ENCODE measurements at places on chromosomes 6 and 20.
A peak's percentile ranks its signal among the peaks of the same experiment; 100 is the strongest.

GRCh38 chr6:714100-714499 is 21.2 kb upstream of the EXOC2 start:
- DNase-seq = no peak

DNA sequence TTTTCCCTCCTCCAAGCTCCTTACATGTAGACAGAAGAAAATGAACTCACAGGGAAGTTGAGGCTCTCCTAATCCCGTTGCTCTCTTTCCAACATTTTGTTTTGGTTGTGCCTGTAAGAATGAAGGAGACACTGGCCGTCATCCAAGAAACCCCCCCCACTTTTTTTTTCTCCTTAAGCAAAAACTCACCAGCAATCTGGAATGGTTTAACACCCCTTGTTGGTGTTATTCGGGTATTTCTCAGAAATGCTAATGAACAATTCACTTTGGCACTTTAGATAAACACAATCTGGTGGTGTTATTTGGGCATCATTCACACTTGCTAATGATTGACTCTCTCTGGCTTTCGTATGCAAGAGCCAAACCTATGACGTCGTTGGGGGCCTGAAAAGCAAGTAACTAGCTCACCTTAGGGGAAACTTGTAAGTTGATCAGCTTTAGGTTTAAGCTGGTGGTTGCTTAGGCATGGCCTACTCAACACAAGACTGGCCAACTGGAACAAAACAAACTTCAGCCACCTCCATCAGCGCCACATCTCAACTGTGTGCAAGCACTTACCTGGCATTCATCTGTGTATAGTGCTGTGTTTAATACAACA is 24.3 kb upstream of the OLIG3 start:
- DNase-seq = no peak

DNA sequence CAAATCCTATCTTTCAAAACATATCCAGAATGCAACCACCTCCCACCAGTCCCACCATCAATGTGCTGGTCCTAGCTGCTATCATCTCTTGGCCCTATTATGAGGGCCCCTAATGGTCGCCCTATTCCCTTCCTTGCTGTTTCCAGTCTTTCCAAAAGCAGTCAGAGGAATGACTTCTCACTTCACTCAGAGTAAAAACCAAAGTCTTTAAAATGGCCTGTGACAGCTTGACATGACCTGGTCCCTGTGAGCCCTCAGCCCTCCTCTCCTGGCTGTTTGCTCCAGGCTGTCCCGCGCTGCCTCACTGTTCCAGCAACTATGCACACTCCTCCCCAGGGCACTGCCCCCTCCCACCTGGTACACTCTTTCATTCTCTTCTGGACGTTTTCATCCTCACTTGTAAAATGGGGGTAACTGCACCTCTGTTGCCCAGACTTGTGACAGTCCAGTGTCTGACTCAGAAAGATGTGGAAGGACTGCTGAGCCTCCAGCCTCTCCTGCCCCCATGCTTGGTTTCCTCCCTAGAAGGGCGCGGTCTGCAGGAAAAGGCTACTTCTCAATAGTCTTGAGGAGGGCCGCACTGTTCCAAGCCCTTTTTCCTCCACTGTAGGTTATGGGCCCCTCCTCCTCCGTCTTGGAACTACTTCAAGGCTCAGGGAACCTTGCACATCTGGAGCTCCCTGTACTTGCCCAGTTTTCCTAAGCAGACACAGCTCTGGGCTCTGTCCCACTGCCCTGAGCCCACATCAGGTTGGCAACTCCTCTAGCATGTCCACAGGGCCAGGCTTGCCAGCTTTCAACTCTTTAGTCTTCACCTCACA is 64.7 kb downstream of the MYH7B start:
- DNase-seq = no peak

DNA sequence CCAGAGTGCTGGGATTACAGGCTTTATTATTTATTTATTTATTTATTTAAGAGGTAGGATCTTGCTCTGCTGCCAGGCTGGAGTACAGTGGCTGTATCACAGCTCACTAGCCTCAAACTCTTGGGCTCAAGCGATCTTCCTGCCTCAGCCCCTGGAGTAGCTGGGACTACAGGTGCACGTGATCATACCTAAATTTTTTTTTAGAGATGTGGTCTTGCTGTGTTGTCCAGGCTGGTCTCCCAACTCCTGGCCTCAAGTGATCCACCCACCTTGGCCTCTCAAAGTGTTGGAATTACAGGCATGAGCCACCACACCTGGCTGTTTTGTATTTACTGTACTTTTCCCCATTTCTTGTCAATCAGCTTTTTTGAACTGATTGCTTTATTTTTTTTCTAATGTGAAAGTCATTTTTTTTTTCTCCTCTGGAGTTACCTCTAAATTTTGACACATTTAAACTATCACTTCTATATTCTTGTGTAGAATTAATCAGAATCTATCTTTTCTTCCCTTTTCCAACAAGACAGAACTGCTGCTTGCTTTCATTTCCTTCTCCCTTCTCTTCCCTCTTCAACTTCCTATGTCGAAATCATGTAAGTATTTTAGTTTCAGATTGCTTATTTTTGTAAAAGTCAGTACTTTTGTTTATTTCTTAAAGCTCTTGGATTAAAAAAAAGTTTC is 12.0 kb downstream of the PANK2 start:
- no peak for DNase-seq

DNA sequence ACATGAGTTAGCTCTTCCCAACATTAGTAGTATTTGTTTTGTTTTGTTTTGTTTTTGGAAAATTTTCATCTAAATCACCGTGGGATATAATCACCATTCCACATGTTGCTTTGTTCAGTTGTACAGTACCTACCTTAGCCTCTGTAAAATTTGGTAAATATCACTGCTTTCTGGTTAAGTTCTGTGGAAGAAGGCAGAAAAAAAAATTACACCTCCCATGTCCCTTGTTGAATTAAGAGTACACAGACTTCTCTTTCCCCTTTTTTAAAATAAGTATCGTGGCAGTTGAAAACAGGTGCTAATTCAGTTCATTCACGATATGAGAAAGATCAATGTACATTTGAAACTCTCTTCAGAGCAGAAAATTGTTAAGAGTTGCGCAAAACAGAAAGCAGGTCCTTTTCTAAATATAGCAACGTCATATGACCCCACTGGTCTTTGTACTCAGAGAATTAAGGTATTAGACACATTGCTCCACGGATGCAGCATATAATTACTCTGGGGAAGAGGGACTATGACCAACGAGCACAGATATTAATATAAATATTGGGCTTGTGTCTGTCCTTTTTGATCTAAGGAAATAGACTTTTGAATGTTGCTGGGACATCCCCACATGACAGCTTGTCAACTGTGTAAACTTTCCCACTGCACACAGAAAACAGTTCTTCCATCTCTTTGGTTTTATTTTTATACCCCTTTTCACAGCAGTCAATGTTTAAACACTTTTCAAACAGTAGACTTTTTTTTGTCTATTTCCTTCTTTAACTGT is 58.6 kb upstream of the ZNF217 start:
- no peak for DNase-seq

DNA sequence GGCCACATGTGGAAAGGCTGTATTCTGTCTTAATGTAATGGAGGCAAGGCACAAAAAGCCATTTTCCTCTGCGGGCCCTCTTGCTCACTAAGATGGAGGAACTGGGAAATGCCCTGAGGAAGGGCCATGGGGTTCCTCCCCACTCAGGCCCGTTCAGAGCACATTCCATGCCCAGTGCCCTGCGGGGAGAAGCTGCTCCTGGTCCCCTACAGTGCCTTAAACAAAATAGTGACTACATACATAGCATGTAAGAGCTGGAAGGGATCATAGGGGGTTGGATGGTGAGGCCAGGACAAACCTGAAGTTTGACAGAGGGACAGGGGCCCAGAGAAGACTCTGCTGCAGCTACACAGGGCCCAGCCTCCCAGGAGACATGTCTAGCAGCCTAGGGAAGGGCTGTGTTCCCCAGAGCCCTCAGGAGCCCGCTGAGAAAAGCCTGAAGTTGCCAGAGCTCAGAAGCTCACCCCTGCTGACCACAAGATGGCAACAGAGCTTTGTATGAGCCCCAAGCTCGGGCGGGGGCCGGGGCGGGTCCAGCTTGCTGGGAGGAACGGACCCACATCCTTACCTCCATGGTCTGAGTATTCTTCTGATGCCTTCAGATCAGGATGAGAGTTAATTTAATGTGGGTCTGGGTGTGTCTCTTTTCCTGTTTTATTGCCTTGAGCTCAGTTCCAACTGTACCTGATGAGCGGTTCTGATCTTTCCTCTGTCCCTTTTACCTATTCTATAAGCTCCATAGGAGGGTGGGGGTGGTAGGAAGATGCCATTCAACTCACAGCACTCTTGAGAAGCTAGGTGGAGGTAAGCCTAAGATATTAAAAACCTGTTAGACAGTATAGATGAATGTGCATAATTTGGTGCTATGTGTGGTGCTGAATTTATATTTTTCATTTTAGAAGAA is 242.9 kb downstream of the CDC5L start:
- peak; percentile 53 for DNase-seq

- DNase-seq = no peak
Measured at GRCh38 chr6:114830515-114830914, 487.7 kb upstream of the HS3ST5 start.

DNA sequence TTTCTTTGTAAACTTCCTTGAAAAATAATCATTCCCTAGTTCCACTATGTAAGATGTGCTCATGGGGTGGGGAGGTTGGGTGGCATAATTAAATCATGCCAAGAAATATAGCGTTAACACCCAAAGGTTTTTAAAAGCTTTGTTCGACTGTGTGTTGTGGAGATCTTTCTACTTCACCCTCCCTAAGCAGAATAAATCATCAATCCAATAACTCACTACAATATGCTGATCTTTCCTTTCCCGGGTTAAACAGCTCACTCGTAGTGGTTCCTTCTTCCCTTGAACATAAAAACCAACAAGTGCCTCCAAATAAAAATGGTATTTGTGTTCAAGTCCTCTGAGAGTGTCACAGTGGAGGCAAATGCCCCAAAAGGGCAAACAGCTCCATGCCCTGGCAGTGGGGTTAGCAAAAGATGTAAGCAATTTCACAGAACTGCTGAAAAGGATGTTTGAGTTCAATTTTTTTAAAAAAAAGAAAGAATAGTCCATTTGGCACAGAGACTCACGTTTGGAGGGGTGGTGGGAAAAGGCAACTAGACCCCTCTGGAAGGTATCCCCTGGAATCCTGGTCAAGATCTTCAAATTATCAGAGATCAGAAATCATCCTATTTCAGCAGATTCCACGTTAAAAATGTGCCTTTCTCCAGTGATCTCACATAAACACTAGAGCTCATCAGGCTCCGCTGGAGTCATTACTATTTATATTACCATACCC is 99.1 kb downstream of the TFAP2A start:
- DNase-seq = no peak

DNA sequence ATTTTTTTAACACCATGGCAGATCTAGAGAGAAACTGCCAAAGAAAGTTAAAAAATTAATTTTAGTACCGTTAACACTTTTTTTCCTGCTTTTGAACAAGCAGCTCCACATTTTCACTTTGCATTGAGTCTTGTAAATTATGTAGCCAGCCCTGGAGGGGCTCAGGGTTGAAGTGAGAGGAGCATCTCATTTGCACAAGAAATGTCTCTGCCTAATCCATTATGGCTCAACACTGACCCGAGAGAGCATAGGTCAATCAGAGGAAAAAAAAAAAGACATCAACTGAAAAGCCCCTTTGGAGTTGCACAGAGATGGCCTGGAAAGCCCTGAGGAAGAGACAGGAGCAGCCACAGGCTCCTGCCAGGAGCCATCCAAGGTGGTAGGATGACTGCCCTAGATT is 4.3 kb upstream of the SLPI start:
- no peak for DNase-seq

GRCh38 chr6:157143890-157144798 is 179.2 kb downstream of the TMEM242 start:
- DNase-seq = no peak

DNA sequence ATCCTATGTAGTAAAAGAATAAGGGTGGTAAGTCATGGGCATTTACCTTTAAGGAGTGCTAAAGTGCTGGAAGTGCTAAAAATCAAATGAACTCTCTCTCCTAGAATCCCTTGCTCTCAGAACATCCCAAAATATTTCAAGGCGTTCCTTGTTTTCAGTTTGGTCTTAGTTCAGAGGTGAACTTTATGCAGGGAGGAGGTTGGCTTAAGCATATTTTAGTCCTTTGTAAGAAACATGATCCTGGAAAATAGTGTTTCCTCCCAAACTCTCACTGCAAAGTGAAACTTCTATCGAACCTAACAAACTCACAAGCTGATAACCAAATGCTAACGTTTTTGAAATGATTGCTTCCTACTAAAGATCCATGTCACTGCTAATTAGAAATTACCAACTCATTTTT is 231.4 kb downstream of the FOXC1 start:
- DNase-seq = no peak

DNA sequence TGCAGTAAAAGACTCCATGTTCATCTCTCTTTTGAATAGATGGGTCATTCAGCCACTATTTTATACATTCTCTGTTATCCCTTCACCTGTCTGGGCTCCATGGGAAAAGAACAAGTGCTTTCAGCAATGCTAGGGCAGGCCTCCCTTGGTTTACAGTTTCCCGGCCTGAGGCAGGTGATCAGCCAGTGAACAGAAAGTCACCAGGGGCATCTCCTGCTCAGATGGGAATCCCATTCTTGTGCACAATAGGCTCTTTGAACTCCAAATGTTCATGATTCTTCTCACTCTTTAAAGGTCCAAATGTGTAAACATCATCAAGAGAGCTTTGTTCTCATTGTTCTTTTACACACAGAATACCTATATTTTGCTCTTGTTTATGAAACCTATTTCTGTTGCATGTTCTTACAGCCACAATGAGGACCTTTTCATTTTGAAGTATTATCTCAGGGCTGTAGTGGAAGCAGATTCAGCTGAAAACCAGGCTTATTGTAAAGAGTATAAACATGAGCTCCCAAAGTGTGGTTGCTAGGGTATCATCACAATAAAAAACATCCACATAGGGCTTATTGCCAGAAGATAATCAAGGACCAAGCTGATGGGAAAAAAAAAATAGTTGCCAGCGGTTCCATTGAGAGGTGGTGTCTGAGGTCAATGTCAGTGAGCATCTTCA is 267.1 kb upstream of the SGK1 start:
- DNase-seq = no peak

DNA sequence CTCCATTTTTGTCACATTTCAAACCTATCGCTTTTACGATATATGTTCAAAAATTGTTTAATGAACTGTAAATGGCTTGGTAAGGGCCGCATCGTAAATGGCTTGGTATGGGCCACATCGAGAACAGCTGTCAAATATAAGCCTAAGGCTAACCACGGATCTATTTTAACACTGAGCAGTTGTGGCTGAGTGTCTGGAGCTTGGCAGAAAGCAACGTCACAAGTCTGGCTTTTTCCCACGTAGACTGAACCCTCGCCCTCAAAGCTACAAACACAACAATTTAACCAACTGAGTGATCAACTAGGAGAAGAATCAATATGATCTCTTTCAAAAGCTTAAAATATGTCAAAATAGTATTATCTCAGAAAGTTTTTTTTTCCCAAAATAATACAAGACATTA is 71.4 kb upstream of the PRSS16 start:
- DNase-seq = no peak

DNA sequence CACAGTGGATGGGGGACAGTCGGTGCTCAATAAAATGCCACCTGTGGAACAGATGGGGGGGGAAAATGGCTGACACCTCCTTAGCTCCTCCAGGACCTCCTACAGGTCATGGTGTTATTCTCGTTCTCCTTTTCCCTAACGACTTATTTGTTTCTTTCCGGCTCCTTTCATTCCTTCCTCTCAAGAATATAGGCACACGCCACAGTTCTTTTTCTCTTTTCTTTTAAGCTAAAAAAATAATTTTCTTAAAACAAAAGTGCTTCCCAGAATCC is 1.4 kb upstream of the RNASET2 start:
- DNase-seq = no peak

- no peak for DNase-seq
Measured at GRCh38 chr20:14481863-14482262, 144.5 kb upstream of the FLRT3 start.
